Fibroblast of upper back skin (primary cell): ENCODE measurements at places on chromosomes 12 and 14.

GRCh38 chr12:129075460-129076208, 222.4 kb downstream of the GLT1D1 start:
- no peak for DNase-seq

DNA sequence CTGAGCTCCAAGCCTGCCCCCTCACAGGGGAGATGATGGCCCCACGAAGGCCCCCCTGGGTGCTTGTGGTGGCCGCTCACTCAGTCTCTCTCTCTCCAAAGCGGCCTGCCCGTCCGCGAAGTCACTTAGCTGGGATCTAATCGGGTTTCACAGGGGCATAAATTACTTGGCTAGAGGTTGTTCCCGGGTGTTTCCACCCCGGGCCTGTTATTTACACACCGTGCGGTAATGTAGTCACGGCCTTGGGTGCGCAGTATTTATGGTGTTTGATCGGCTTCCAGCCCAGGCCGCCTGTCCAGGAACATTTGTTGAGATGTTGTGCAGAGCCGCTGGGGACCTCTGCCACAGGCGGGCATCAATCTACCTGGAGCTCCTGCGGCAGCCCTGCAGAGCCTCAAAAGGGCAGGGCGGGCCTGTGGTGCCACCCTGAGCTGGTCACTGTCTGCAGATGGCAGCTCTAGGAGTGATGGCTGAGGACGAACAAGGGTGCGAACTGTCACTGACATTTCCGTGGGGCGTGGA, 91.2 kb downstream of the KIF26A start:
- DNase-seq: no peak

DNA sequence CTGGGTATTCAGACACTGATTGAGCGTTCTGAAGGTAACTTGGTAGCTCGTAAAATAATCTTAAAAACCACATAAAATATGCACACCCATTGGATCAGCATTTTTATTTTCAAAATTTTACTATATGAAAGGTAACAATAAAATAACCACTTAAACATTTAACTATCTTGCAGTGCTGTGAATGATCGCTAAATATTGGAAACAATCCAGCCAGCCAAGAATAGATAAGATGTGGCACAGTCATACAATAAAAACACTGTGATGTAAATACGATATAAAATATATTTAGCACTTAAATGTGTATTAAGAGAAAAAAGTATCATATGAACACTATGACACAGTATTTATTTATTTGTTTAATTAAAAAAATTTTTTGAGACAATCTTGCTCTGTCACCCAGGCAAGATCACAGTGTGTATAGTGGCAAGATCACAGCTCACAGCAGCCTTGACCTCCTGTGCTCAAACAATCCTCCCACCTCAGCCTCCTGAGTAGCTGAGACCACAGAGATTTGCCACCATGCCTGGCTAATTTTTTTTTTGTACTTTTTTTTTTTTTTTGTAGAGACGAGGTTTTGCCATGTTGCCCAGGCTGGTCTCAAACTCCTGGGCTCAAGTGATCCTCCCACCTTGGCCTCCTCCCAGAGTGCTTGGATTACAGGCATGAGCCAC, 39.4 kb downstream of the SDR9C7 start:
- DNase-seq: no peak

- peak; percentile 41 for DNase-seq
Observed at GRCh38 chr12:6104027-6104426, 20.4 kb downstream of the VWF start.

- DNase-seq: peak; percentile 1
Observed at GRCh38 chr12:10301103-10301502, 6.6 kb upstream of the KLRD1 start.

- DNase-seq: peak; percentile 41
Observed at GRCh38 chr12:39329018-39329417, 113.9 kb downstream of the KIF21A start.

DNA sequence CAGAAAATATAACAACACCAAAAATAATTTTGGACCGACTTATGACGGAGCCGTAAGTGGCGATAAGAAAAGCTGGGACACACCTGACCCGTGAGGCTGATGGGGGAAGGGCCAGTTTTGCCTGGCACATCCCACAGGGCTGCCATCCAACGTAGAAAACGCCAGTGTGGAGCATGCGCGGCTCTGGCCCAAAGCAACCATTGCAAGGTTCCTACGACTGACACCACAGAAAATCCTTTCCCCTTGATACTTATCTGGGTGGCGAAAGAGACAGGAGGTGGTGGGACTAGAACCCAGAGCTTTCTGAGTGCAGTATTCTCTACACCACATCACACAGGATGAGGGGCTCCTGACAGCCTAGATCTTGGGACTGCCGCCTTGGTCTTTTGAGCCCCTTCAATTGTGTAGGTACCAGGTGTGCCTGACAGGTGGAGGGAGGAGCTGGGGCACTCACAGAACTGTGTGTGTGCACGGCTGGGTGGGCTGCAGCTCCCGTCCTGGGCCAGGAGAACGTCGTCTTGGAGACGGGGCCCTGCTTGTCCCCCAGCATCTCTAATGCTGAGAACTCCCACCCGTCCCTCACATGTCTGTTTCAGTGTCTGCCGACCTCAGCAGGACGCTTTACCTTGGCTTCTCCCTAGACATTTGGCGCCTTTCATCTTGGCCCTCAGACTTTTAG, 17.4 kb upstream of the CACNA2D4 start:
- no peak for DNase-seq

GRCh38 chr14:52876311-52876710, 74.5 kb downstream of the FERMT2 start:
- peak; percentile 56 for DNase-seq

- DNase-seq: peak; percentile 45
Observed at GRCh38 chr12:3097186-3097804, 20.1 kb downstream of the TSPAN9 start.

- no peak for DNase-seq
Observed at GRCh38 chr12:4346931-4347330, 25.9 kb downstream of the TIGAR start.

- DNase-seq: no peak
Observed at GRCh38 chr12:4567073-4567881, 5.3 kb downstream of the DYRK4 start.

GRCh38 chr14:94752591-94753436, 17.1 kb downstream of the GSC start:
- no peak for DNase-seq

DNA sequence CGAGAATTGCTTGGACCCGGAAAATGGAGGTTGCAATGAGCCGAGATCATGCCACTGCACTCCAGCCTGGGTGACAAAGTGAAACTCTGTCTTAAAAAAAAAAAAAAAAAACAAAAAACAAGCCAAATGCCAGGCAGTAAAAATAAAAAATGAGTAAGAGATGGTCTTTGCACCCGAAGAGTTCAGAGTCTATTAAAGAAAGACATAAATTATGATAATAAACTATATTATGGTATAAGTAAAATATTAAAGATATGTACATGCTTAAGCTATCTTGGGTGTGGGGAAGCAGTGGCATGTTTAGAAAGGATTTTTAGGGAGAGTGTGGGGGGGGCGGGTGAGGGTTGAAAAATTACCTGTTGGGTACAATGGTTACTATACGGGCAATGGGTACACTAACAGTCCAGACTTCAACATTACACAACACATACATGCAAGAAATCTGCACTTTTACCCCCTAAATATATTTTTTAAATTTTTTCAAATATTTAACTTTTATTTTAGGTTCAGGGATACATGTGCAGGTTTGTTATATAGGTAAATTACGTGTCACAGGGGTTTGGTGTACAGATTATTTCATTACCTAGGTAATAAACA, 99.3 kb downstream of the EEA1 start:
- no peak for DNase-seq

- no peak for DNase-seq
Observed at GRCh38 chr12:32988982-32989381, 92.4 kb upstream of the PKP2 start.
